ENCODE measurements at places on chromosomes 7 and 10.

DNA sequence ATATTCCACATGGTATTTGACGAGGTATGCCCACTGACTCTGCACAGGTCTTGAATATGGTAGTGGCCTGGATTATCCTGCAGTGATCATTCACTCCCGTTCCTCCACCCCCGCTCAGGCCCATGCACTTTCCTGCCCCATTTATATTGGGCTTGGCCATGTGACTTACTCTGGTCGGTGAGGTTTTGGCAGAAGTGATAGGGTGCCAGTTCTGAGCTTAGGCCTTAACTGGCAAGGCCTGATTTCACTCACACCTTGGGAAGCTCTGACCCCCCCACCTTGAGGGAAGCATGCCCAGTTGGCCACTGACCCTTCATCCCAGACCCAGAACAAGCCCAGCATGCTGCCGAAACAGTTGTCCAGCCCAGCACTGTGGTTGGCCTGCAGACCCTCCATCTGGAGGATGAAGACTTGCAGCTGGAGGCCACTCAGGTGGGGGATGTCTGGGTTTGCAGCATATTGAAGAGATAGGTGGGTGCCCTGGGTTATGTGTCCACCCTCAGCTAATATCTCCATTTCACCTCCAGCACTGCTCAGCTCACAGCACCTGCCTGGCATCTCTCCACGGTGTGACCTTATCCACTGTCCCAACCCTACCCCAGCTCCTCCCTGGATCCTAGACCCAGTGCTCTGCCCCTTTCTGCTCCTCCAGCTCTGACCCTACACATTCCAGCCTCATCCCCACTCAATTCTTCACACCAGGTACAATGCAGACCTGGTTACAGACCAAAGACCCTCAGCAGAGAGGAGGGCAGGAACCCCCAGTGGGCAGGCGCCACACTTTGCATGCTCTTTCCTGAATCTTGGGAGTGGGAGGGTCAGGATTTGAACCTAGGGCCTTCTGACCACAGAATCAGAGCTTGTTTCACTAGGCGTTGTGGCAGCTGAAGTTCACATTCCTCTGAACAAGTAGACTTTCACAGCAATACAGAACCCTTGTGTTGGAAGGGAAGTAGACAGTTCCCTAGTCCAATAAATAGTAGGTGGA, 138.1 kb upstream of the CHST15 start:
- DNase-seq, result no peak

DNA sequence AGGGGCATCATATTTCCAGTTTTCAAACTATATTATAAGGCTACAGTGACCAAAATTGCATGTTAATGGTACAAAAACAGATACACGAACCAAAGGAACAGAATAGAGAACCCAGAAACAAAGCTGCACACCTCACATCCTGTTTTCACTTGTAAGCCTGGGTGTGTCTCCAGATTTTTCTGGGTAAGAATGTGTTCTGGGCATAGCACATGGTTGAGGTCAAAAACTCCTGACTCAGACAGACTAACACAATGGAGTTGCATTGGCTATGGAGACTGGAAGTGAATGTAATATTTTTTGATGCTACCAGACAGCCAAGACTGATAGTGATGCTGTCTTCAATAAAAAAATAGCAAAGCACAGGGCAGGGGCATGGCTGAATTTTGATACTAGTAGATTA, 1175.2 kb downstream of the NXPH1 start:
- no peak for DNase-seq

DNA sequence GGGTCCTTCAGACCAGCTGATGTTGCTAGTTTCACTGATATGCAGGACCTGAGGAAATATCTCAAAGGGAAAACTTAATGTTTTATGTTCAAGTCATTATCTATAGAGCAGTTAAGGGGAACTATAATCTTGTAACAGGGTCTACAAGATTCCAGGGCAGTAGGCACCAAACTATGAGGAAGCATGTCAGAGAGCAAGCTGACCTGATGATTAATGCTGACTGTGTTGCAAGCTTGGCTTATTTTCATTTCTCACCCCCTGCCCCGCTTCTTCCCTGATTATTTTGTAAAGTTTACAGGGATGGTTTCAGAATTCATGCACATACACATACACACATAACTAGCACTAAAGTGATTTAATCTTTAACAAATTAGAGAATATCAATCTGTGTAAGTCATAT, 84.3 kb upstream of the CACNA2D1 start:
- no peak for DNase-seq

GRCh38 chr7:135386776-135387175, 123.1 kb downstream of the CNOT4 start:
- no peak for DNase-seq

GRCh38 chr10:61779950-61780659, 117.4 kb downstream of the CABCOCO1 start:
- DNase-seq, result no peak

- no peak for DNase-seq
These were observed 28.6 kb upstream of the GIMAP8 start for GRCh38 chr7:150421831-150422230.

DNA sequence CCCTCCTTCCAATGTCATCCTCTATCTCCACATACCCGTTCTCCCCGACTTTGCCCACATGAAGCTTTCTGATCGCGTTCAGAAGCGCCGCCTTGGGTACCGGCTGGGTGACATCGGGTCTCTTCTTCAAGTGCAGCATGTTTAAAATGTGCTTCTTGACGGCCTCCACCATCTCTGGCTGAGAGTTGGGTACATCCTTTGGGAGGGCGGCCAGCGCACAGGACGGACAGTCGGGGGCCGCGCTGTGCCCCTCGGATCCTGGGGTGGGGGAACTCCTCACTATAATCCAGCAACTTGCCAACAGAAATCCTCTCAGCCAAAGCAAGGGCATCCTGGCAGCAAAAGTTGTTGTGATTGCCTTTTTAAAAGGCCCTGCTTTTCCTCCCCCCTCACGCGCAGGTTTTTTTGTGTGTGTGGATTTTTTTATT, 2.8 kb downstream of the INHBA start:
- no peak for DNase-seq

DNA sequence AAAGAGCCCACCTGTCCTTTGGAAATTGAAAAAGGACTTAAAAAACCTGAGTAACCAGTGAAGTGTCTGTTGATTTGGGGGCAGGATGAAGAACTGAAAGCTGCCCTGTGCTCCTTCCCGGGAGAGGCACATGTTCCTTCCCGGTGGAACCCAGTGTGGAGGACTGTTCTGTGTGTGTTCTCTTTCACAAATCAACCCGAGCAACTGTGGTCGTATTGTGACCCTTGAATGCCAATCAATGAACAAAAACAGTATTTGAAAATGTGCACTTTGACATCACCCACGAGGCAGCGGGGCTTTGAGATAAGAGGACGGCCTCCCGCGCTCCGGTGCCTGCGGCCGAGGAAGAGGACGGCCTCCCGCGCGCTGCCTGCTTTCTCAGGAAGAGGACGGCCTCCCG, 139.0 kb downstream of the VIPR2 start:
- no peak for DNase-seq

DNA sequence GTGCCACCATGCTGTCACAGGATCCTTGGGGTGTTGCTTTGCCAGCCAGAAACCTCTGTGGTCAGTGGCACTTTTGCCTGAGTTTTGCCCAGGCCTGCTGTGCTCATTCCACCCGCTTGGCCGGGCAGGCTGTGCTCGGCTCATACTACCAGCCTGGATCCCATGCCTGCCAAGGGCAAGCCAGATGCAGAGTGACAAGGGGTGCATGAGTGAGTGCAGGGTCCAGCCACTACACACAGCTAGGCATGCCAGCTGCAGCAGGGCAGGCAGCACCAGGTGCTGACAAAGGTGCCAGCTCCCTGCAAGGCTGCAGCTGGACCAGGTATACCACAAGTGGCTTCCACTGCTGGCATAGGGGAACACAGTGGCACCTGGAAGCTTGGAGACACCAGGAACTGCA, 28.6 kb downstream of the C10orf67 start:
- no peak for DNase-seq

GRCh38 chr7:70266186-70266585, 667.9 kb downstream of the AUTS2 start:
- no peak for DNase-seq

DNA sequence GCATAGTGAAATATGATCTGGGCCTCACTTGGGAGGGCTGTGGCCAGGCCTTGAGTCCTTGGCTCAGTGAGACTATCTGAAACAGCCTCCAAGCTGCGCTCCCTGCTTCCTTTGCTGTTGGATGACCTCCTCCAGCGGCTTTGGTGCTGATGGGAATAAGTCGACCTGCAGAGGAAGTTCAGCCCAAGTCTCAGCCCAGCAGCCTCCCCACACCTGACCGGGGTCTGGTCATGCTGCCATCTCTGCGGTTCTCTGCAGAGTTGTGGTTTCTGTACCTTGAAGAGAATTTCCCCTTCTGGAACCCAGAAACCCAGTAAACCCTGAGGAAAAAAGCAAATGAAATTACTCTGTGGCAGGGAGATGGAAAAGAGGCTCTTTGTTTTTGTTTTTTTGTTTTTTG, 4.6 kb upstream of the RBAK start:
- no peak for DNase-seq

DNA sequence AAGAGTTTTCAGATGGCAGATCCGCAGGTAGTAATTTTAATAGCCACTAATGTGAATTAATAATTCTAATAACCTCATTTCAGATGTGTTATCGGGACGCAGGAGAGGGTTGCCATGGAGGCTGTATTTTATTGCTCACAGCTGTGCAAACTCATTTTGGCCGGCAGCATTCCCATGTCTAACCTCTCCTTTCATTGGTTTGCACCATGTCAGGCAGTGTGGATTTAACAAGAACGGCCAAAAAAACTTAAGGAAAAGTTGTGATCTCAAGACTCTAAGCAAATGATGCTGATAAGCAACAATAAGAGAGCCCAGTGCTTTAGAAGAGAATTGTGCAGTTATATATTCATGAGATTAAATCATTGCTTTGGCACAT, 88.7 kb upstream of the NRP1 start:
- no peak for DNase-seq

DNA sequence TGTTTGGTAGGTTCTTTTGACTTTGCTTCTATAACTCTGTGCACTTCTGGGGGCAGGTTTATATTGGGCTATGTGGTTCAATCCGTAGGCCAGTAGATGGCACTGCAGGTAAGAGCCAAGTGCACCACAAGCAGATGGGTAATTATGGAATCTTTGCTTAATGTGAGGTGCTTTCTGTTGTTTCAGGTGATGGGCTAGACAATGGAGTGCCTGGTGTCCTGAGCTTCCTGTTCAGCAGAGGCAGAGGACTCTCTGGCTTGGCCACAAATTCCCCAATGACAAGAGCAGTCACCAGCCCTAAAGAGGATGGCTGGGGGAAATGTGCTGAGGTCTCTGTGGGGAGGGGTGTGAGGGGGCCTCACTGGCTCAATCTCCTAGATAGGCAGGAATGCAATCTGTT, 455.0 kb downstream of the CCSER2 start:
- DNase-seq, result no peak

- no peak for DNase-seq
These were observed 456.8 kb upstream of the KLF6 start for GRCh38 chr10:4241724-4242345.

DNA sequence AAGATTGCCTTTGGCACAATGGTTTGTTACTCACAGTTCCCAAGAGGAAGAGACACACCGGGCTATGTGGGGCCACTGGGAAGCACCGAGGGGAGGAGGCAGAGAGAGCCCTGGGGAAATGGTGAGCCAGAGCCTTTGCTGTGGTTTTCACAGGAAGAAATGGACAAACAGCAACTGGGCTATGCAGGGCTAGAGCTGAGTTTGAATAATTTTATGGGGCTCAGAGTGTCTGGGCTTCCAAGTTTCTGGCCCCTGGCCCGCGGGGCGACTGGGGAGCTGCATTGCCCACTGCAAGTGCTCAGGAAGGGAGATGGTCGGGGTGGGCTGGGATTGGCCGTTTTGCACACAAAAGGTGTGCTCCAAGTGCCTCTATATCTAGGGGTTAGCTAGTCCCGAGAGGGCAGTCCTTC, 92.6 kb downstream of the CHST15 start:
- DNase-seq, result no peak

GRCh38 chr7:130732980-130733930, 752 bp downstream of the KLF14 start:
- DNase-seq, result no peak

GRCh38 chr10:94500063-94500462, 45.5 kb upstream of the HELLS start:
- no peak for DNase-seq

GRCh38 chr7:909358-910329, 33.3 kb downstream of the GET4 start:
- no peak for DNase-seq

GRCh38 chr7:14837216-14837615, 65.3 kb downstream of the DGKB start:
- DNase-seq, result no peak

DNA sequence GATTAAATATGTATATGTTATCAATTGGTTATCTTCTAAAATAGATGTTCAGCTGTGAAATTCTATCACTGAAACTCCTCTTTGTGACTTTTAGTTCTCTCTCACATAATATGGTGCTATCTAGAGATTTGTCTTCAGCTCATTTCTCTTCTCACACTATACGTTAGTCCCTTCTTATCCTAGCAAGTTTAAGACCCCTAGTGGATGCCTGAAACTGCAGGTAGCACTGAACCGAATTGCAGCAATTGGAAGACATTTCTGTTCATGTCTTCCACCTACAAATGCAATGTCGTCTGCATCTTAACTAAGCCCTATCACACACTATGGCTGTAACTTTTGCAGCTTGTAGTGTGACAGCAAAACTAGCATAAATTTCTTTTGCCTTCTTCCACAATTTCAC, 442.7 kb upstream of the POM121L12 start:
- DNase-seq, result no peak

GRCh38 chr7:36070230-36070629, 82.8 kb upstream of the EEPD1 start:
- no peak for DNase-seq

- no peak for DNase-seq
These were observed 234.9 kb downstream of the SKIDA1 start for GRCh38 chr10:21290499-21291160.

DNA sequence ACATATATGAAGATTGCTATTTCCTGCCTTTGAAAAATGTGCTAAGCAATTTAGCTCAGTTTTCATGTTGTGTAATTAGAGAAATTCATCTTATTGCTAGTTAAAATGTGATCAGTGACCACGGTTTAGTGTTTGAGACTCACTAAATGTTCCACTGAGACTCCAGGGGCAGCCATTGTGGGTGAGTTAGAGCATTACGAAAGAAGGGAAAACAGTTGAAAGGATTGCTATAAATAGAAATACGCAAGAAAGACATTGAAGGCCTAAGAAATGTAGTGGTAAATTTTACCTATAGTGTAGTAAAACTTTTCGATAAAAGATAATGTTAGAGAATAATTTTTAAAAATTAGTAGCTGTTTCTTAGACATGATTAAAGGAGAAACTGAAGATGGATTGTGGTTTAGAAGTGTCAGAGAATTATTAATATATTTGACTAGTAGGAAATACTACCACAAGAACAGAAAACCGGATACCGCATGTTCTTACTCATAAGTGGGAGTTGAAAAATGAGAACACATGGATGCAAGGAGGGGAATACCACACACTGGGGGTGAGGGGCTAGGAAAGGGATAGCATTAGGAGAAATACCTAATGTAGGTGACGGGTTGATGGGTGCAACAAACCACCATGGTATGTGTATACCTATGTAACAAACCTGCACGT, 394.5 kb downstream of the SEMA3D start:
- no peak for DNase-seq

All from stimulated activated CD8-positive, alpha-beta memory T cell treated with anti-CD3 and anti-CD28 coated beads, Interleukin-4, amount 100 ng/mL, for 24 hours (primary cell).